Stimulated activated CD4-positive, alpha-beta T cell treated with anti-CD3 and anti-CD28 coated beads, Interleukin-15, amount 100 ng/mL, for 48 hours (primary cell): ENCODE measurements at places on chromosomes 3 and 15.
A peak's percentile ranks its signal among the peaks of the same experiment; 100 is the strongest.

- DNase-seq = no peak
These were observed 527 bp downstream of the B2M start for GRCh38 chr15:44711743-44712345.

DNA sequence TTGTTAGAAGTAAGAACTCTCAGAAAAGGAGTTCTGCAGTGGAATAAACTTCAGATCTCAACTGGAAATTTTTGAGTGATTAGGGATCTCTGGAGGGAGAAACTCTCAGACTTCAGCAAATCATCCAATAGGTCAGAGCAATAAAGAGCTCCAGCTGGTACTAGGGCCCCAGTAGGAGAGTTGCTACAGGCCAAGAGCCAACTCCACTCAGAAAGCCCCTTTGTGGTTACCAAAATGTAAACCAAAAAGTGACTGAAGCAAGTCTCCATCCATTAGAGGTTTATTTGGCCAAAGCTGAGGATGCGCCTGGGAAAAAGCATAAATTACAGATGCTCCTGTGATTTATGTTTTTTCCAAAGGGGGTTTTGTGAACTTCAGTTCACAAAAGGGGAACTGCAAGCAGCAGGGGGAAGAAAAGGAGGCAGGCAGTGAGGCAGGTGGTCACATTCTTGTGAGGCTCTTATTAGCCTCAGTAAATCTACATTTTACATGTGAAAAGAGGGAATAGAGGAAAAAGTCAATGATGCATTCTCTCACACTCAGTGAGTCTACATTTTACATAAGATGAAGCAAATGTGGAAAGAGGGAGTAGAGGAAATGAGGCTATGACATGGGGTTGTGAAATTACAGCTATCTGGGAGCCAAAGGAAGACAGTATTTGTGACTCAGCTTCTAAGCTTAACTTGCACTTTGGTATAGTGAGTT lies 92.4 kb upstream of the DAZL start:
- DNase-seq = no peak

DNA sequence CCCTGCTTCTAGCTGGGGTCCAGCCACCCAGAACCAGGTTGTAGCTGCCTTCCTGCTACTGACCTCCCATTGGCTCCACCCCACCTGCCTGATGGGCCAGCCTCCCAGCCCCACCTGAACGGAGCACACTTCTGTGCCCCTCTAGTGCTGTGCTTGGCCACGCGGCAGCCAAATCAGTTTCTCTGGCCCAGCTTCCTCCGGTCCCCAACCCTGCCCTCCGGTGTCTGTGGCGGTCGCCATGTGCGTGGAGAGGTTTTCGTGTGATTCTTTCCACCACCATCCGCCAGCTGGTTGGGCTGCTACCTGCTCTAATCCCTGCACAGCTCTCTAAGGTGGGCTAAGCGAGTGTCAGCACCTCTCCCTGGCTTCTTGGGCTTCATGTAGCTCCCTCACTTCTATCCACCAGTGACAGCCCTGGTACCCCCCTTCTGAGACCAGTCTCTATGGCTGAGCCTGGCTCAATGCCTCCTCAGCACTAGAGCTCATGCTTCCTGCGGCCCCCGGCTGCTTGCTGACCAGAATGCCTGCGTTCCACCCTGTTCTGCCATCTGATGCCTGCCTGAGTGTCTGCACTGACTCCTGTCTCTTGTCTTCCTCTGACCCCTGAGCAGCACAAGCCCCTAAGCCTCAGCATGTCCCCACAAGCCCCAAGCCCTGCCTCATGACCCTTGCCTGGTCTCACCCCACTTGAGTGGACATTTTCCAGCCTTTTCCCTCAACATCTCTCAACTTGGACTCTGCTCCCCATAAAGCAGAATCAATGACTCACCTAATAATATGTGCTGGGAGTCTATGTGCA lies 23.2 kb upstream of the MAGEF1 start:
- DNase-seq = no peak

GRCh38 chr3:107681396-107681795 lies 158.6 kb downstream of the BBX start:
- DNase-seq = no peak

- DNase-seq = no peak
These were observed 22.1 kb upstream of the WDR49 start for GRCh38 chr3:167675848-167676247.

- no peak for DNase-seq
These were observed 231.5 kb downstream of the LRTM1 start for GRCh38 chr3:54696313-54696712.

GRCh38 chr15:29268706-29269484 lies 727 bp downstream of the NSMCE3 start:
- DNase-seq = peak; percentile 10

GRCh38 chr3:18223571-18223970 lies 201.6 kb downstream of the SATB1 start:
- no peak for DNase-seq

DNA sequence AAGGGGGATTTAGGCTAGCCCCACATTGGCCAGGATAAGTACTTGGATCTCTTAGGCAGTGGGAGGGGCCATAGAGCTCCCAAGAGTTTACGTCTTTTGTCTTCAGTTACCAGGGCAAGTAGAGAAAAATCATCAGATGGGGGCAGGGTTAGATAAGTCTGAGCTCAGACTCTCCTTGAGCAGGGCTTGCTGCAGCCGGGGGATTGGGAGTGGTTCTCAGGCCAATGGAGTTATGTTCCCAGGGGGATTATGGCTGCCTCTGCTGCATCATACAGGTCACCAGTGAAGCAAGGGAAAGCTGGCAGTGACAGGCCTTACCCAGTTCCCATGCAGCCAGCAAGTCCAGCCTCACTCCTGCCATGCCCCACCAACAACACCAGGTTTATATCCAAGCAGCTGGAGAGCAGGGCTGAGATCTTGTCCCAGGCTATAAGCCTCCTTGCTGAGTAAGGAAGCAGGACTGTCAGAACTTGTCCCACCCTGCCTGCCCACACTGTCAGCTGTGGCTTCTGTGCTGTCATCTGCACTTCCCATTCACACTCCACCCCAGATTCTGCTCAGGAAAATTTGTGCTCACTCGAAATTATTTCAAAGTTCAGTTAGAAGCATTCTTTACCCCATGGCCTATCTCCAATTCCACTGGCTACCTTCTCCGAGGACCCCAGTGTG lies 215.3 kb downstream of the FAM43A start:
- DNase-seq = no peak
